D721Med (cell line): ENCODE measurements at places on chromosomes 2 and 18.

- no peak for DNase-seq
These were observed 185.4 kb upstream of the OSR1 start for GRCh38 chr2:19543663-19544383.

DNA sequence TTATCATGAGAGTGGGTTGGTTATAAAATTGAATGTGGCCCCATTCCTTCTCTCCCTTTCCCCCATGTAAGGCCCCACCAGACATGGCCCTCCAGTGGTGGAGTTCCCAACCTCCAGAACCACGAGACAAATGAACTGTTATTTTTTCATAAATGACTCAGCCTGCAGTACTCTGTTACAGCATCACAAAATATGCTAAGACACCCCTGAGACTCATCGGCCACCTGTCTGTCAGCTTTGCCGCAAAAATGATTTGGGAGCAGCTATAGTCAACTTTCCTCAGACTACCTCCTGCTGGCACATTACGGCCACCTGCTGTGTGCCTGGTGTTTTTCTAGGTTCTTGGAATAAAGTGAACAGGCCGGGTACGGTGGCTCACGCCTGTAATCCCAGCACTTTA is 21.4 kb upstream of the C1QL2 start:
- DNase-seq = no peak

DNA sequence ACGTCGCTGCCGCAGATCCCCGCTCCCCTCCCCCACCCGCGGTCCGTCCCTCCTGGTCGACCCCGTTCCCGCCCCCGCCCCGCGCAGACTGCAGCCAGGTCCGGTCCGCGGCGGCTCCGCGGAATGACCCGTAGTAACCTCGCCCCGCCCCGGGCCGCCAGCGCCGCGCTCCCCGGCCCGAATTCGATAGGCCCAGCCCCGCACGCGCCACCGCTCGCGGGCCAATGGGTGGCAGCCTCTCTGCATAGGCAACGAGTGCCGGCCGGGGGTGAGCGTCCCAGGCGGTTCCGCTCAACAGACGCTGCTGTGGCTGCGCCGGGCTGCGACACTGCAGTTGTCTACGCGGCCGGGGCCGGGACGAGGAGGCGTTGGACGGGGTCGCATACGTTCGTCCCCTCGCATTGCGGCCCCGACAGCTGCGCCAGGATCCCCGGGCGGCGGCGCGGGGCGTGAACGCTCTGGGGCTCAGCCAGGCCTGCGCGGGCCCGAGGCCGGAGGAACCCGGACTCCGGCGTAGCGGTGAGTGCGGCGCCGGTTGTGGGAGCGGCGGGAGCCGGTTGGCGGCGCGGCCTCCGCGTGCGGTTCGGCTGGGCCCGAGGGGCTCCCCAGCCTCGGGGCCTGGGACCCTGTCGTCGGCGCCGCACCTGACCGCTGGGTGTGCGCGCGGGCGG is at the start of gene ACSL3:
TSS of gene ACSL3 (plus strand) at position 297 of the 671 bp plus-strand sequence. CDS start 47,737 bp downstream, outside the sequence.
- peak; percentile 68 for DNase-seq

GRCh38 chr2:159891917-159892730 is 94.1 kb upstream of the CD302 start:
- no peak for DNase-seq

- no peak for DNase-seq
These were observed 38.1 kb upstream of the SLC3A1 start for GRCh38 chr2:44237221-44237620.

GRCh38 chr2:178246696-178247095 is 52.4 kb downstream of the OSBPL6 start:
- no peak for DNase-seq

DNA sequence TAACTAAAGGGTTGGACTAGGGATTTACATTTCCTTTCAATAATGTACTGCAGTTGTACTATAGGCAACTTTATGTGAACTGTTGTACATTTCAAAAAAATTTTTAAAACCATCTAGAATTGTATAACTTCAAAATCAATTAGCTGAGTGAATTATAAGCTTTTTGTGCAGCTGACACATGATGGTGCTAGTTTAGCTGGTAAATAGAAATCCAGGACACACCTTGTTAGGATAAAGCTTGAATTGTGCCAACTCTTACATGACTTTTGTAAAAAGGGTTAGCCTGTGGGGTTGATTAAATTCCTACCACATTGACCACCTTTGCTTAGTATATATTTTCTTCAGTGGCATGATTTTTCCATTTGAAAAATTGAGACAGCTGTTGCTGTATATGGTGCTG is 104.4 kb downstream of the CPS1 start:
- DNase-seq = no peak

GRCh38 chr2:169495310-169495928 is 14.1 kb upstream of the KLHL41 start:
- DNase-seq = no peak

GRCh38 chr2:234178330-234179030 is 128.0 kb downstream of the SPP2 start:
- no peak for DNase-seq

- DNase-seq = no peak
These were observed 20.0 kb downstream of the MERTK start for GRCh38 chr2:111918383-111918806.

DNA sequence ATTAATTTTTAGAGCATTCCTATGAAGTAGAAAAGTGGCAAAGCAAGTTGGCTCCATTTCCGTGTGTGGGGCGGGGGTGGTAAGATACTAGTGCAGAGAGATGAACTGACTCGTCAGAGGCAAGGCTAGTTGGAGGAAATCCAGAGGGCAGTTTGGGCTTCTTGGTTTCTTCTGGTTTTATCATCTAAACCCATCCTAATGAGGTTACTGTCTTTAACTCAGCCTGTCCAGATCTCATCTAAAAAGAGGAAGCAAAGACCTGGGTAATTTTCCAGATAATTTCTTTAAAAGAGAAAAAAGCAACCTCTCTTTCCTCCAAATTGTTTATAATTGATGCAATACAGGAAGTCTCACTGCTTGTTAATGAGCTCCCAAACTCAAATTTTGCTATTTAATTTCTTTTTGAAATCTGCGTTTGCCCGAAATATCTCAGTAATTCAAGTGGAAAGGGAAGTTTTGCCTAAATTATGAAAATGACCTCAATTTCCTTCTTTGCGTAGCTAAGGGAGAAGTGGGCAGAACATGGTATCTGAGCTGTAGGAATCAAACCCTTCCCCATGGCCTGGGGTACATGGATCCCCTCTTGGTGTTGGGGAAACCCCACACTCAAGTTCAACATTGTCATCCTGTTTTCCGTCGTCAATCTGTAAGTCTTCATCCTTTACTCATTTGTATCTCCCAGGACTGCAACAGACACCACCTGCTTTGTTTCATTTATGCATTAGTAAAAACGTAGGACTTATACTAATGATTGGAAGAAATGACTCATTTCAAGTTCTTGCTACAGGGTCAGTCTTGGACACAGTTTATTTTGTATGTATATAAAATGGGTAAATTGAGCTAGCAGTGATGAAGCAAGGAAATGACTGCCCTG is 89.1 kb upstream of the KLF7 start:
- DNase-seq = no peak

GRCh38 chr18:33181016-33181415 is 259.5 kb downstream of the CCDC178 start:
- no peak for DNase-seq

DNA sequence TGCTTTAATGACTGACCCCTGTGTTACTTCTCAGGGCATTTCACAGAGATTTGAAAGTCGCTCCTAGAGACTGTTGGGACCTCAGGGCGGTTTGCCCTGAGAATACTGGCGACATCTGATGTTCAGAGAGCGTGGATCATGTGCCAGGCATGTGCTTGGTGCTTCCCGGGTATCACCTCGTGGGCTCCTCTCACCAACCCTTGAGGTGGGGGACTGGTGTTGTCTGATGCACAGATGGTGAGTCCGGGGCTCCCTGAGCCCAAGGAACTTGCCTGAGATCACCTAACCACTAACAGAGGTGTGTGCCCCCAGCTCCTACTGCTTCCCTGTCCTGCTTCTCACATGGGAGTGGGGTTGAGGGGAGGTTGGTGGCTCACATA is 16.2 kb downstream of the ATOH8 start:
- DNase-seq = no peak

DNA sequence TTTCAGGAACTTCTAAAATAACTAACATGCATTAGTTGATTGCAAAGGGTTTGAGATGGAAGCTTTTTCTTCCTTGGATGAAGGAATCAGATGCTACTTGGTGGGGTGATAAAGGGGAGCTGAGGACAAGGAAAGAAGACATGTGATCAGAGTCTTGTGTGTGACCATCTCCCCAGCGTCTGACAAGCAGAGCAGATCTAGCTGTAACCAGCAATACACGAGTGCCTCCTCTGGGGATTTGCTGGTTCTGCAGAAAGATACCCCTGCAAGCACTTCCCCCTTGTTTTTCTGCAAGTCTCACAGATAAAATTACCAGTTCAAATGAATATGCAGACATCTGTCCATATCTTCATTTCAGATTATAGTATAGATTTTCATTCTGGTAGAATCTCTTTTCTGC is 2.7 kb downstream of the CDH7 start:
- peak; percentile 55 for DNase-seq

- DNase-seq = no peak
These were observed 600.6 kb upstream of the SETBP1 start for GRCh38 chr18:44080054-44080453.

DNA sequence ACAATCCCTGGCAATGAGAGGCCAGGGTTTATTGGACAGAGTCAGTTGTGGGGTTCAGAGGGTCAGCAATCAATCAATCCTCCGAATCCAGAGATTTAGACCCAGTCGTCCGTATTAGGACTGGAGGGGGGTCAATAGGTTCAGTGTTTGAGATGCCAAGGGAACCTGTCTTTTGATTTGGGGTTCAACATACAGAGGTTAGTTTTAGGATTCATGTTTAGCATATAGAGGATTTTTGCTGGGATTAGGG is 292 bp downstream of the GMPPA start:
- no peak for DNase-seq

- no peak for DNase-seq
These were observed 70.2 kb upstream of the DAPL1 start for GRCh38 chr2:158724803-158725381.

- DNase-seq = no peak
These were observed 74.8 kb downstream of the NOL10 start for GRCh38 chr2:10614939-10615338.

GRCh38 chr2:147569426-147569825 is 275.4 kb upstream of the ACVR2A start:
- DNase-seq = no peak

DNA sequence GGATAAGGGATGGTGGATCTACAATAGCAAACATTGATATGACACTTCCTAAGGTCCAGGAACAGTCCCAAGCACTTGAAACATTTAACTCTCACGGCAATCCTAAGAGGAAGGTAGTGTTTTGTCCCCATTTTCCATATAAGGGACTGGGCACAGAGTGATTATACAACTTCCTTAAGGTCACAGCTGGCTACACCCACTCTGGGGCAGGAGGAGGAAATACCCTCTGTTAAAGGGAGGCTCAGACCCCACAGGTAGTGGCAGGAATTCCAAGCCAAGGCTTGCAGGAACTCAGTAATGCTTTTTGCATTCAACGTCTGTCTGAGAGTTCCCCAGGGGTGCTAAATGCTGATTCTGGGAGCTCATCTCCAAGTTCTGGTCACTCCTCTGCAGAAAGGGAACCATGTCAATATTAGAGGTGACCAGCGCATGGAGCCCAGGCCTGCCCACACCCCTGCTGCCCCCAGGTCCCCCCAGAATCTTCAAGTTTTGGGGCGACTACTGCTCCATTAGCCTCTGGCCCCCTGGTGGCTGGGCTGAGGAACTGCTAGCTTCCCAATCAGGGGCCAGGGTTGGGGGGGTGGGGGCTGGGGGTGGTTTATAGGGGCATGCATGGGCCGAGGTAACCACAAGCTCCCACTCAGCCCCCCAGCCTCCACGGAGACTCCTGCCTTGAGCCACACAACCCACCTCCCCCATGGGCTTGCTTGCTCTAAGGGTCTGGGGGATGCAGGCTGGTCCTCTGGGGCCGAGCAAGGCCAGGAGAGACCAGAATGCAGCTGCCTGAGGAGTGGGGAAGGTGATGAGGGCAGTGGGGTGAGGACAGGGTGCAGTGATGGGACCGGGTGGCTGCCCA is 11.1 kb downstream of the OBSL1 start:
- DNase-seq = peak; percentile 62

DNA sequence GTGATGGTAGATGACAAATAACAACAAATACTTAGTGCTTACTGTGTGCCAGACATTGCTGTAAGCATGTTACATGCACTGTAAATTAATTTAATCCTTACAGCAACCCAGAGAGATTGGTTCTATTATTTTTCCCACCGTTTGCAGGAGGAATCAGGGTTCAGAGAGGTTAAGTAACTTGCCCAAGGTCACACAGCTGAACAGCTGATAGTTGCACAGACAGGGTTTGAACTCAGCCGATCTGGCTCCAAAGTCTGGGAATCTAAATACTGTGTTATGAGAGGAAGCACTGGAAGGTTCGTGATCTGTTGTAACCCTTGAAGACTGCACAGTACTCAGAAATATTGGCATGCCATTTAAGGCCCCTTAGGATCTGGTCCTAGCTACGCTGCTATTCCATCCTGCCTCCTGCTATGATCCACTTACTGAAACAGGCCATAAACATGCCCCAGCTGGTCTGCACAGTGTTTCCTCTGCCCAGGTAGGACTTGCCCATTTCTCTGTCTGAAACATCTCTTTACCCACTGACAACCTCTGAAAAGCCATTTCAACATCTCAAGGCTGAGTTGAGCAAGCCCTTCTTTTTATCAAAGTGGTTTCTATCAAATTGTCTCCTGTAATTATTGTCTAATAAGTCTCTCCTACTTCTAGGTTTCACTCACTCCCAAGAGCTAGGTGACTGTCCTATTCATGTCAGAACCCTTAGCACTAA is 40.4 kb upstream of the MRPL33 start:
- DNase-seq = no peak

DNA sequence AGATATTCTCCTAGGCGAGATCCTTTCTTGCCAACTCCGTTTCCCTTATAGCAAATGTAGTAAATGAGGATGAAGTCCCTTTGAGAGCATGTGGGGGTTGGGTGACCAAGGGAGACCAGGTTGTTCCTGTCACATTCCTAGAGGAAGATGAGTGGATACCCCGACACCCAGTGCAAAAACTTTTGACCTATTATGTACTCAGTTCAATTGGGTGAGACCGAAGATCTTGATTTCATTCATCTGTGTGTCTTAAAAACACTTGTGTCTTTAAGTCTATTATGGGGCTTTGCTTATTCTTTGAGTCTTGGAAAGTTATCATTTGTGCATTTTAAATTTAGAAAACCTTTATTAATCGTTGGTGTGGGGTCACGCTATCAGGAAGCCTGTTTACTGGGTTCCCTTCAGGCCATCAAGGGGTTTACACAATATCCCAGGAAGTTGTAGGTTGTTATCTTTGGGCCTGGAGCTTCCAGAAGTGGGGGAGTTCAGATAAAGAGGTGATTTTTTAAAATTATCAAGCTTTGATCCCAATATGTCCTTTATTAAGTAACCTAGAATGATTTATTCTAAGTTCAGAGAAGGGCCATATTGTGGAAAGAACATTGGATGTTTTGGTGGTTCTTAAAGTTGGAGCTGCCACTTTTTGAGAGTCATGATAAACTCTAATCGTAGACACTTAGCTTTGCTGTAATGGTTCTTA is 2.8 kb downstream of the RHOB start:
- no peak for DNase-seq

- peak; percentile 56 for DNase-seq
These were observed 13.2 kb downstream of the DYSF start for GRCh38 chr2:71466301-71467179.

GRCh38 chr2:118221536-118222272 is 133.4 kb downstream of the INSIG2 start:
- DNase-seq = no peak
